ENCODE measurements at places on chromosomes 7 and 10.

GRCh38 chr10:21496343-21497176 is 28.9 kb downstream of the SKIDA1 start:
- peak; percentile 29 for DNase-seq

GRCh38 chr7:40879941-40880543 is 745.2 kb downstream of the SUGCT start:
- no peak for DNase-seq

GRCh38 chr10:114103284-114103683 is 59.6 kb downstream of the ADRB1 start:
- DNase-seq, result peak; percentile 51

GRCh38 chr7:142152076-142152475 is 40.6 kb downstream of the MGAM2 start:
- peak; percentile 73 for DNase-seq

- no peak for DNase-seq
Observed at GRCh38 chr7:55191926-55192692, 173.0 kb upstream of the LANCL2 start.

- no peak for DNase-seq
Observed at GRCh38 chr7:125084196-125084595, 154.6 kb upstream of the POT1 start.

- DNase-seq, result no peak
Observed at GRCh38 chr7:80284855-80285254, 150.2 kb downstream of the GNAI1 start.

- DNase-seq, result peak; percentile 11
Observed at GRCh38 chr10:96833220-96834001, 1.3 kb downstream of the LCOR start.

DNA sequence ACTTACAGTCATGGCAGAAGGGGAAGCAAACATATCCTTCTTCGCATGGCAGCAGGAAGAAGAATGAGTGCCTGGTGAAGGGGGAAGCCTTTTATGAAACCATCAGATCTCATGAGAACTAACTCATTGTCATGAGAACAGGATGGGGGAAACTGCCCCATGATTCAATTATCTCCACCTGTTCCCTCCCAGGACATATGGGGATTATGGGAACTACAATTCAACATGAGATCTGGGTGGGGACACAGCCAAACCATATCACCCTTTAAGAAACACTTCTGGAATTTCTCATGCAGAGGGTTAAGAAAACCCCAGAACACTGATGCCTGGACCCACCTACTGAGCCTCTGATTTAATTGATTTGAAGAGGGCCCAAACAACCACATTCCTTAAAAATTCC is 63.3 kb upstream of the DNAJB12 start:
- DNase-seq, result no peak

GRCh38 chr10:77463967-77464745 is 173.5 kb downstream of the KCNMA1 start:
- no peak for DNase-seq

DNA sequence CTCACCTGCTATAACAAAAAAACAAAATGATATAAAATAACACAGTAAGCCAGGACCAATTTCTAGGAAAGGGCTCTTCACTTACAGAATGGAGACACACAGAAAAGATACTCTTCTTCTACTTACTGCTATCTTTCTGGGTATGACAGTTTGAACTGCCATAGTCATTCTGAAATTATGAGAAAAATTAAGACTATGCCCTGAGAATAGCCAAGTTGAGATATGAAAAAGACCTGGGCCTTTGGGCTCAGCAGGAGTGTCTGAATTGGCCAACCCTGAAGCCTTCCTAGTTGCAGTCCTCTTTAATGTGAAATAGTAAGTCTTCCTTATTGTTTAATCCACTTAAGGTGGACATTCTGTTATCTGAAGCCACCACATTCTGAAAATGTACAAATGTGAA is 519.5 kb downstream of the GRID1 start:
- no peak for DNase-seq

GRCh38 chr10:132310701-132311337 is 3.1 kb upstream of the STK32C start:
- no peak for DNase-seq

- DNase-seq, result no peak
Observed at GRCh38 chr10:124179308-124180043, 86.1 kb upstream of the CHST15 start.

DNA sequence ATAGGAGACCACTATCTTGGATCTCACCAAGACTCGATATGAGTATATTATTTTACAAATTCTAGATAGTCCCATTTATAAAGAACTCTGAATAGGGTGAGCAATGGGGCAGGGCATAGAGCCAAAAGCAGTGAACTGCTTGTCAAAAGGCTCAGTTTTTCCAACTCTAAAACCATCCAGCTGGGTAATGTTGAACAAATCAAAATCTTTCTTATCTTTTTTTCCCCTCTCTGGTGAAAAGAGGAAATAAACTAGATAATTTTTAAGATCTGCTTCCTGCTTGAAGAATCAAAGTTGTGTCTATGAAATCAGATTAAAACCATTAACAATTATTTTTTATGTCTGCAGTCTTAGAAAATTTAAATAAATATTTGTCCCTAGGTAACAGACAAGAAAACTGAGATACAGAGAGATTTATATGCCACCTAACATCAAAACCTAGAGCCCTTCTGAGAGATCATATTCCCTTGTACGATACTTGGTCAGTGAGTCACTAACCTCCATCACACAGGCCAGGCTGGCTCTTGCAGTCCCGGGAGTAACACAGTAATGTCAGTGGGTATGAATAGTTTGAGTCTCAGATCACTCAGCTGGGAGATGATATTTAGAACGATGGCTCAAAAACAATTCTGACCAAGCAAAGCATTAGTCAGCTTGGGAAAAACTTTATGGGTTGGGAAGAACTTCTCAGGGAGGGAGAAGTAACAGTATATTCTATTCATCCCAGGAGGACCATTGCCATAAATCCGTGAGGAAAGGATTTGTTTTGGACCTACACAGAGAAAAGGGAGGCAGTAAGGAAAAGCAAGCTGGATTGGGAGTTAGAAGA is 178.8 kb downstream of the REEP3 start:
- no peak for DNase-seq

- no peak for DNase-seq
Observed at GRCh38 chr10:123039632-123039930, 30.8 kb downstream of the ACADSB start.

GRCh38 chr10:2030046-2030445 is 292.7 kb upstream of the ADARB2 start:
- no peak for DNase-seq

GRCh38 chr10:21919117-21919516 is 84.4 kb downstream of the DNAJC1 start:
- DNase-seq, result no peak

DNA sequence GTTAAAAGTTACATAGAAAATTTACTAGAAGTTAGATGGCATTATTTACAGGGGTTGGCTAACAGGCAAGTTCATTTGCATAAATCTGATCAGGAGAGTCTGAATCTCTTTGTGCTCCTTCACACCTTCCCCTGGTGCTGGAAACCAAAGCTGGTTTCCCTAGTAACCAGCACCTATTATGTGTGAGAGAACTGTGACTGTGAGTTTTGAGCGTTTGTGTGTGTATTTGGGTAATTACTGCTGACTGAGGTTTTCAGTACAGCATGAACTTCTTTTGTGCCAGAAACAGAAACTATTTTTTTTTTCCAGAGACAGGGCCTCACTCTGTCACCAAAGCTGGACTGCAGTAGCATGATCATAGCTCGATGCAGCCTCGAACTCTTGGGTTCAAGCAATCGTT is 10.3 kb upstream of the IFIT1B start:
- no peak for DNase-seq

GRCh38 chr7:49091089-49091488 is 166.7 kb downstream of the CDC14C start:
- DNase-seq, result no peak

DNA sequence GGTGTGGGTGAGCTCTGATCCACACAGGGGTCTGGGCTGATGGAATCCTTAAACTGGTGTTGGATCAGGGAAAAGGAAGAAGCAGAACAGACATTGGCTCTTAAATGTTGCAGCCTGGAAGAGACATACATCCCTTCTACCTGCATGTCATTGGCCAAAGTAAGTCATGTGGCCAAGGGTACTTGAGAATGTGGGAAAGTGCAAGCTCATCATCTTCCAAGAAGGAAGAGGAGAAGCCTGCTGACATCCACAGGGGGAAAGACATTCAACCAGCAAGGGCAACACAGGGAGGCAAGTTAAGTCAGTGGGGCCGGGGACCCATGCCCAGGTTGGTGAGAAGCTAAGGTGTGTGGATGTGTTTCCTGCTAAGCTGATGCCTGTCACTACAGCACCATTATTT is 272.8 kb upstream of the MKI67 start:
- no peak for DNase-seq

- DNase-seq, result no peak
Observed at GRCh38 chr7:74325210-74325565, 36.0 kb downstream of the CLIP2 start.

- no peak for DNase-seq
Observed at GRCh38 chr10:125008689-125009638, 67.0 kb downstream of the ZRANB1 start.

DNA sequence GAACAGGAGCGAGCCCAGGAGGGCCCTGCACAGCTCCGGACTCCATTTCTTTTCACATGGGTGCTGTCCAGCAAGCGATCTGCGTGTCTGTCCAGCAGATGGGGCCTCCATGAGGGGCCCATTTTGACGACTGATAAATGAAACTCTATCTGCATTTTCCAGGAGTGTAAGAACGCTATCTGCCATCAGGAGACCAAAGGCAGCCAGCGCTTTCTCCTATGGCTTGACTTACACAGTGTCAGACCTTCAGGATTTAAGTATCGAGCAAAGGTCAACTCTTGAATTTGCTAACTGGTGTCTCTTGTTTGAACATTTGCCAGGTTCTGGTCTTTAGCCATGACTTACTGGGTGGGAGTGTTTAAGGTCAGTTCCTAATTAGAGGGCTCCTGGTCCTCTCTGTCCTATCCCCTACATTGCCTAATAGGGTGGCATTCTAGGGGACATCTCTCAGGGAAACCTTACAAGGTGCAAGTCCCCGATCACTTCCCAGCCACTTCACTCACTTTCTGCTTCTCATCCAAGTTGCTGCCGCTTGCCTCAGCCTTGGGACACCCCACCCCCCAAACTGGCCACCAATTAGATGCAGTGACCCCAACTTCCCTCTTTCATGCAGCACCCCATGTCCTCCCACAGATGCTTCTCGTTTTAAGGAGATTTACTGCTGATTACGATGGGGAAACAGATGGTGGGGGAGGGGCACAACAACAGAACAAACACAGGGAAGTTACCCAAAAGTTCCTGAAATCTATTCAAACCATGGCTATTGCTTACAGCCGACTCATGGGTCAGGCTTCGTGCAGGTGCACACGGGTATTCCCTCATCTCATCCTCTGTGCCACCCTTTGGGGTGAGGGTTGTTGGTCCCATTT is 20.0 kb downstream of the VSIR start:
- peak; percentile 46 for DNase-seq

GRCh38 chr10:62818426-62819011 is 2.4 kb upstream of the EGR2 start:
- no peak for DNase-seq

DNA sequence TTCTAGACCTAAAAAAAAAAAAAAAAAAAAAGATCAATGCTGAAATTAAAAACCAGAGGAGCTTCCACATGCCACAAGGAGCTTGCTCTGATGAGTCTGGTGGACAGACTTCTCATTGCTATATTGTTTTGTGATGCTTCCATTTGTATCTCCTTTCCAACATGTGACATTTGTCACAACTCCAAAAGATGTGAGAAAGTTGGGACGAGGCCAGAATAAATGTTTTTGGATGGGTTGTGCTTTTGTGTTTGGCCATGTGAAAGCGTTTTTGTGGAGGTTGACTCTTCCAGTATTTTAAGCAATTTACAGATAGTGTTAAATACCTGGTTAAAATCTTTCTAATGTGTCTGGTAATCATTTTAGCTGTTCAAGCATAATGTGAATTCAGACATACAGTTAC is 280.1 kb downstream of the SKAP2 start:
- no peak for DNase-seq

- no peak for DNase-seq
Observed at GRCh38 chr7:24898691-24899090, 81.3 kb downstream of the OSBPL3 start.

GRCh38 chr7:115113776-115114175 is 191.9 kb downstream of the MDFIC start:
- DNase-seq, result no peak

- DNase-seq, result no peak
Observed at GRCh38 chr10:111478651-111479050, 401.8 kb downstream of the ADRA2A start.

DNA sequence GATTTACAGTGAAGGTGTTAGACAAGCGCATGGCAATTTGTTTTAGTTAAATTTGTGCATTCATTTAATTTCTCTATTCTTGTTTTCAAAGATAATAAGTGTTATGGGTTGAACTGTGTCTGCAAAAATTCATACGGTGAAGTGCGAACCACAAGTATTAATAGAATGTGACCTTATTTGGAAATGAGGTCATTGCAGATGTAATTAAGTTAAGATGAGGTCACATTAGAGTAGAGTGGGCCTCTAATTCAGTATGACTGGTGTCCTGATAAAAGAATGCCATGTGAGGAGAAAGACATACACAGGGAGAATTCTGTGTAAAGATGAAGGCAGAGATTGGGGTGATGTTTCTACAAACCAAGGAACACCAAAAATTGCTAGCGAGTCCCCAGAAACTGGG is 158.8 kb upstream of the SEMA3E start:
- DNase-seq, result no peak

DNA sequence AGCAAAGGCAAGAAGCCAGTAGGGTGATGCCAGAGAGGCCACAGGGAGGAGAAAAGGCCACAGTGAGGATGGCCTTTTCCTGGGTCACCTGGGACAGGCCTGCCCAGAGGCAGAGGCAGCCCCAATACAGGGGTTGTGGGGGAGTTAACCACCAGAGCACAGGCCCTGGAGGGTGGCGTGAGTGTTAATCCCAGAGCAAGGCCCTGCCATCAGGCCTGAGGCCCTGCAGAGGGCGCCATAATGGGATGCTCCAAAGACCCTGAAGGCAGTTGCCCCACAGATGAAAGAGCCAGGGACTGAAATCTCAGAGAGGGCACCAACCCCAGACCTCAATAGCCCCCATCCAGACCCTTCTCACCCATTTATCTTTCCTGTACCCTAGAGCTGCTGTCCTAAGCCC is 23.9 kb downstream of the SLC13A4 start:
- DNase-seq, result peak; percentile 12

DNA sequence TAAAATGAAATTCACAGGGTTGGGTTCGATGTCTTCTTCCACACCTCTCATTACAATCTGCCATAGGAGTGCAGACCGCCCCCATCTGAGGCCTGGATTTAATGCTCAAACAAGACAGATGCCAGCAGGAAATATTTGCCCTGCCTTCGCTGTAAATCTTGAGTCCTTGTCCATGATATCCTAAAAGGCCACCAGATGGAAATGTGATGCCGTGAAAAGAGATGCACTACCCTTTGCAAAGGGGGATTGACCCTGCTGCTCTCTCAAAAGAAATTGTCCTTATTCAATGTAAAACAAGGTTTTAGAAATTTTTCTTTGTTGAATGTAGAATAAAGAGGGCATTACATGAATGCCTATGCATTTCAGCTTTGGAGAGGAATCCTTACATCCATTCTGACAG is 37.5 kb downstream of the AGAP4 start:
- DNase-seq, result peak; percentile 28

GRCh38 chr7:64882341-64883112 is 20.5 kb upstream of the ZNF273 start:
- DNase-seq, result peak; percentile 37

GRCh38 chr7:66689081-66689480 is 51.5 kb upstream of the RABGEF1 start:
- no peak for DNase-seq

Data from hematopoietic multipotent progenitor cell treated with erythropoietin and hydrocortisone succinate and interleukin-3 and kit ligand, for 8 days (in vitro differentiated cells).